ENCODE measurements at places on chromosomes 7 and 10. TPM values are rescaled to one million over a fixed set of nuclear protein-coding genes. Genes with fewer than 3 reads are reported as not detected.

Gene PRKCQ
- 8.4 TPM for polyA plus RNA-seq

DNA sequence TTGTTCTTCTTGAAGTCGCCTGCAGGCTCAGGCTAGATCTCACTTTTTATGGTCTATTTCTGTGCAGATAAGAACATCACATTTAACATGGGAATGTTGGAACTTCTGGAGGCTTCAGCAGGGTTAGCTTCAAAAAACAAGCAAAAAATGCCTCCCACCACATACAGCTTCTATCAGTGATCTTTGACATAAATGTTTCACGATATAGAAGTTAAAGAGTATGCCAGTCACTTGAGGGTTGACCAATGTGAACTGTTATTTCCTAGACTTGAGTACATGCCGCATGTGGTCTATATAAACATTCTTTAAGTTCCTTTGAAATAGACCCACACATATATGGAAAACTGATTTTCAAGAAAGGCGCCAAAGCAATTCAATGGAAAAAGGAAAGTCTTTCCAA lies 219.2 kb upstream of the KLF14 start:
- DNase-seq, result no peak

DNA sequence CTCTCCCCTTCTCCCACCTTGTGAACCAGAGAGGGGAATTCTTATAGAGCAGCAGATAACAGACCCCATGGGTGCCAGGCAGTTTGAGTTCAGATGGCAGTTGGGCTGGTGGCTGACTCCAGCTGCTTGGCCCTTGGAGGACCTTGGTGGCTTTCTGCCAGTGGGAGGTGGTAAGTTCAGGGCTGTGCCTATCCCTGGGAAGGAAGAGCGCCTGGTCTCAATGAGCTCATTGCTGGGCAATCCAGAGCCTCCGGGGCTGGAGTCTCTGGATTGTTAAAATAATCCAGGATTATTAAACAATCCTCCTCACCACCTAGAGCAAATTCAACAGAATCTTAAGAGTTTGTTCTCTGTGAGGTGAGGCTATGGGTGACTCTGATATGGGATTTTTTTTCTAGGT lies 105.2 kb downstream of the FANK1 start:
- DNase-seq, result peak; percentile 49

GRCh38 chr10:77898323-77899079 lies 28.1 kb downstream of the DLG5 start:
- no peak for DNase-seq

DNA sequence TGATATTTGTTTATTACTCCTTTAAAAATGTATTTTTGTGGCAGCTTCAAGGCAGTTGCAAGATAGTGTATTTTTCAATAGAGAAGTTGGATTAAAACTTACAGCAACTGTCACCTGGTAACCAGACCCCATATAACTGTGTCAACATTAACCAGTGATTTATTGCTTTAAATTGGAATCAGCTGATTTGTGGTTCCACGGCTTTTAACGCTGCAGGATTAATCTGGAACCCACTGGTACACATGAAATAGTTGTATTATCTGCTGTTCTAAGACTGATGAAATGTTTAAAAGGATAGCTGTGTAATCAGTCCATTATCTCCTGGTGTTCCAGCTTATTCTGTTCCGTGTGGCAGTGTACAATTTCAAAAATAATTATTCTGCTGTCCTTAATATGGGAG lies 180.2 kb downstream of the CELF2 start:
- DNase-seq, result no peak

- no peak for DNase-seq
Measured at GRCh38 chr10:132948351-132948750, 6.0 kb upstream of the CFAP46 start.

GRCh38 chr7:136971776-136972175 lies 103.3 kb downstream of the CHRM2 start:
- no peak for DNase-seq

GRCh38 chr10:49605216-49605938 lies 4.7 kb upstream of the SLC18A3 start:
- no peak for DNase-seq

Data from muscle of leg (tissue), 16 donors.